Astrocyte of the hippocampus (primary cell): ENCODE measurements at places on chromosomes 5 and 9.

GRCh38 chr5:106964132-106964531 lies 706.6 kb downstream of the EFNA5 start:
- peak; percentile 69 for DNase-seq

DNA sequence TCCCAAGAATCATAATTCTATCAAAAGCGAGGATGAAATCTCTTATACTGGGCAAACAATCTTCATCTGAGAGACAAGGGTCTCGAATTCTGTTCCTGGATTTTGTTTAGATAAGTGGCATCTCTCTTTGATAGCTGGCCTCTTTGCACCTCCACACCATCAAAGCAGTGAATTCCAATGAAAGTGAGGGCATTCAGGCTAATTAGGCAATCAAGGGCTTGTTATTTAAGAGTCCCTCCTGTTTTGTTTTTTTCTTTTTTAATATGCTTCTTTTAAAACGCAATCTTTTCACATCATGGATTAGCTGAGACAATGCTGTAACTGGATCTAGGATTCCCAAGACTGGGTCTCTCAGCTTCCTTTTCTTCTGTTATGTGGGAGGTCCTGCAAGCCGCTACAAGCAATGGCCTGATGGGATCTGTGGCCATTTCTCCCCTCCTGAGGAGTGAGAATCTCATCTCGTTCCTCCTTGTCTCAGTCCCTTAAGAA lies 67.9 kb downstream of the TNC start:
- no peak for DNase-seq

GRCh38 chr9:91098203-91098850 lies 263.4 kb downstream of the AUH start:
- DNase-seq: no peak

GRCh38 chr5:125093776-125094175 lies 347.3 kb upstream of the ZNF608 start:
- DNase-seq: peak; percentile 76

- DNase-seq: no peak
Measured at GRCh38 chr5:11449217-11449616, 455.0 kb downstream of the CTNND2 start.

DNA sequence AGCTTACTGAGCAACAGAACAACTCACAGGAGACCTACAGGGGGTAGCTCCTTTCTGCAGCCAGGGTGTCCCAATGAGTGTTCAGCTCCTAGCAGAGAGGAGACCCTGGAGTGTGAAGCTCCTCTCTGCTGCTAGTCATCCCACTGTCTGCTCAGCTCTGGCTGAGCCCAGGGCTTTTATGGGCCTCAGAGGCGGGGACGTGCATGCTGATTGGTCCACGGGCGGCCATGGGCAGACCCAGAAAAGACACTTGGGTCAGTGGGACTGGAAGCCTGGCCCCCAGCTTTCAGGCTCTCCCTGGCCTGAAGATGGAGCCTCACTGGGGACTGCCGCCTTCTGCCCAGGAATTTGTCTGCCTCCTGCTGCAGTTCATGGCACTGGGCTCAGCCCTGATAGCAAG lies 40.6 kb downstream of the TSPAN17 start:
- DNase-seq: no peak

GRCh38 chr5:91106842-91107511 lies 276.1 kb downstream of the ARRDC3 start:
- DNase-seq: no peak

GRCh38 chr5:58459146-58460001 lies 512 bp downstream of the PLK2 start:
- DNase-seq: peak; percentile 73

GRCh38 chr5:121325930-121326329 lies 525.8 kb upstream of the FTMT start:
- DNase-seq: peak; percentile 50
